Bronchial epithelial cell (primary cell): ENCODE measurements at places on chromosomes 6 and 20.

- DNase-seq: no peak
Measured at GRCh38 chr6:160421854-160422253, 73.7 kb downstream of the SLC22A3 start.

DNA sequence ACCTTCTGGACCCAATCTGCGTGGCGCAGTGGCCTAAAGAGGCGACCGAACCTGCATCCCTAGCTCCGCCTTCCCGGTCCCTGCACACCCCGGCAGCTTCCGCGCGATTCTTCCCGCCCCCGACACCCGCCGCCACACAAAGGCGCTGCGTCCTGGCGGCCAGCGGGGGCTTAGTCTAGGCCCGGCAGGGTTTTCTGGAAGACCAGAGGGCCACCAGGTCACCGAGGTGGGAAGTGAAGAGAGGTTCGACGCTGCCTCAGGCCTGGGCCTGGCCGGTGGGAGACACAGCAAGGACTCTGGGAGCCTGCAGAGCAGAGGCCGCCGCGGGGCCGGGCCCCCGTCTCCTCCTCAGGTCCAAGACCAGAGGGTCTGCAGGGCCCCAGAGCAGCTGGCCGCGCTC is 154.9 kb downstream of the OR2B2 start:
- DNase-seq: no peak

DNA sequence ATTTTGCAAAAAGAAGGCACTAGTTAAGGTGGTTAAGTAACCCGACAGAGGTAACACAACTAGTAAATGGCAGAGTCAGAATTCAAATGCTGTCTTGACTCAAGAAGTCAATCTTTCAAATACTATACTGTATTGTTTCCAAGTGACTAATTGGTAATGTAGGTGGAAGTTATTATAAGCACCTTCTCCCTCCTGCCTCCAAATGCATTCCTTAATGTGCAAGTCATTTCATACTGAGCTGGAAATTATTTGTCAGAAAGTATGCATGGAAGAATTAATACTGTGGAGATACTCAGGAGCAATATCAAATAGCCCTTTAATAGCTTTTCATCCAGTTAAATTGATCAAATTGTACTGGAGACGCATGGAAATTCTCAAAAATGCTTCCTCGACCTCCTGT is 579.1 kb downstream of the DOK5 start:
- peak; percentile 52 for DNase-seq

DNA sequence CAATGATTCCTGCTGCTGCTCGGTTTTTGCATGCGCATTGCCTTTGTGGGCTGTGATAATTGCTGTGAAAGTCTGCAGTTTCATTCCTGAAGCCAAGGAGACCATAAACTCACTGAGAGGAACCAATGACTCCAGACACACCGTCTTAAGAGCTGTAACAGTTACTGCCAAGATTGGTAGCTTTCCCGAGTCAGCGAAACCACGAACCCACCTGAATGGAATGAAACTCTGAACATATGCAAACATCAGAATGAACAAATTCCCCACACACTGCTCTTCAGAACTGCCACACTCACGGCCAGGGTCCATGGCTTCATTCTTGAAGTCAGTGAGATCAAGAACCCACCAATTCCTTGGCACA is 37.7 kb downstream of the TRIM27 start:
- DNase-seq: no peak

- no peak for DNase-seq
Measured at GRCh38 chr6:18492972-18493371, 105.8 kb downstream of the RNF144B start.

DNA sequence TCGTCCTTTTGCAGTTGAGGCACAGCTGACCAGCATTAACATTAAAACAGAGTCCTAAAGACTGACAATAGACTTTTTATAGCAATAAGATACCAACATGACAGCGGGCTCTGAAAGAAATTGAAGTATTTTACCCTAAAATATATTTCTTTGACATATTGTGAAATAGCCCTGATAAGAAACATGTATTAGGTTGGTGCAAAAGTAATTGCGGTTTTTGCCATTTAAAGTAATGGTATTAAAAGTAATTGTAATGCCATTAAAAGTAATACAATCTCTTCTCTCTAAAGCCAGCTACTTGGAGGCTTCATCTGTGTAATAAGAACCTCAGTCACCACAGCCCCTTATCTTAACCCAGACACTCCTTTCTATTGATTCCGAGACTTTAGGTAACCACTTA is 394.6 kb downstream of the PREX1 start:
- no peak for DNase-seq

GRCh38 chr6:119575721-119576120 is 226.2 kb upstream of the MAN1A1 start:
- DNase-seq: peak; percentile 62

DNA sequence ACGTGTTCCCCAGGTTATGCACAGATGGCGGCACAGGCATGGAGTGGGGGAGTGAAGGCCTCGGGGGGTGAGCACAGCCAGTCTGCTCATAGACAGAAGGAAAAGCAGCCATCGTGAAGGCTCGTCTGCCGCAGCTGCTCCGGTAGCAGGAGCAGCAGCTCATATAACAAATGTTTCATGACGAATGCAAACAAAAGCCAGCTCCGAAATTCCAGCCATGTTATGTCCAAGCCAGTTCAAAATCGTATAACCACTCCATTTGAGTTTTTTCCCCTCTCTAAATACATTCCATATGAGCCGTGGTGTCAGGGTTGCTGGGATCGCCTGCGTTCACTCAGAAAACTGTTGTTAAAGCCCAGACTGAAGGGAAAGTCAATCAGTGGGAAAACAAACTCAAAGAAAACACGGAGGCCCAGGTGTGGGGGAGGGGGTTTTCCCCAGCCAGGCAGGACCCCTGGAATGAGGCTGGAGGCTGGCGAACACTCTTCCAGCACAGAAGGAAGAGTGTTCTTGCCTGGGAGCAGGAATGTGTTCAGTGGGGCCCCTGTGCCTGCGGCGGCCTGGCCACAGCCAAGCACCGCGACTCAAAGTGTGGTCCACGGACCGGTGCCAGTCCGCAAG is 280.4 kb upstream of the TAB2 start:
- DNase-seq: no peak

DNA sequence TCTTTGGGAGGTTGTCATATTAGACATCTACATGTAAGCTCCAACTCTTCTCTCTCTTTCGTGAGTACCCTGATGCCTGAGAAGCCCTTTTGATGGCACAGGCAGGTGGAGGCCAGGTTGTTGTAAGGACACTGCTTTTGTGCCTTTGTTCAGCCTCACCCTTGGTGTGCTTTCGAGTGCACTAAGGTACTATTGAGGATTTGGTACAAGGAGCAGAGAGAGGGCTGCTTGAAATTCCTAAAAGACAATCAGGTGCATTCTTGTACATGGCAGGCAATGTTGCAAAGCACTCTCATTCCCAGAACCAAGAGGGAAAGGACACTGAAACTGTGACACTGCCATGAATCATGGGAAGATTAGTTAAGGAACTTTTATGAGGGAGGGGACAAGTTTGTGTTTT is 19.1 kb downstream of the BMP2 start:
- no peak for DNase-seq

GRCh38 chr20:49245921-49246740 is 26.9 kb downstream of the DDX27 start:
- DNase-seq: peak; percentile 47

DNA sequence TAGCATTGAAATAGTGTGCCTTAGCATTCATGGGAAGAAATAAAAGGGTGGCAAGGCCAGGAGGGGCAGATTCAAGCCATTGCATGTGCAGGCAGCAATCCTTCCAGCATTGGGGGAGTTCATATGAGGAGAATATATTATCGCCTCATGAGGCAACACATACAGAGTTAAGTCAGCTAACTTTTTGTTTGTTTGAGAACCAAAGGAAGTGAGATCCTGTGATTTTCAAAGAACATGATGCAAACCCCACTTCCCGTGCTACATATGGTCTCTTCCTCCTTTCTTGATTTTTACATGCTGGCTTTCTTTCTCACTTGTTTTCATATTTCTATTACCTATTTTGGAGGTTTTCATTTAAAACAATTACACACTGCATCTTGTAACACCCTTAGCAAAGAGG is 579.7 kb upstream of the ARID1B start:
- no peak for DNase-seq

- DNase-seq: no peak
Measured at GRCh38 chr6:79631693-79632172, 604 bp downstream of the SH3BGRL2 start.

GRCh38 chr6:46218457-46218856 is 47.7 kb upstream of the ENPP5 start:
- DNase-seq: no peak

DNA sequence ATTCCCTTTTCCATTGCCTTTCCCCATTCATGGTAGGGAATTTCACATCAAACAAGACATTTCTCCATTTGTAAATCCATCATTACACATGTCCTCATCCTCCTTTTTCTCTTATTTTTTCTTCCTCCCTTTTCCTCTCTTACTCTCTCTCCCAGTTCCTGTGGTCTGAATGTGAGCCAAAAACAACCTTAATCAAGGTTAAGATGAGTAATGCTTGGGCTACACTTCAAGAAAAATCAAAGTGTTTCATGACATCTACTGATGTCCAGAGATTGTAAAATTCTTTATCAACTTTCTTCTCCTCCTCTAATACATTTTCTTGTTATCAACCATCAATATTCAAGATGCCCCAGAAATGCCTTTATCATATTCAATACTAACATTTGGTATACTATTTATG is 208.0 kb upstream of the PRND start:
- peak; percentile 88 for DNase-seq

DNA sequence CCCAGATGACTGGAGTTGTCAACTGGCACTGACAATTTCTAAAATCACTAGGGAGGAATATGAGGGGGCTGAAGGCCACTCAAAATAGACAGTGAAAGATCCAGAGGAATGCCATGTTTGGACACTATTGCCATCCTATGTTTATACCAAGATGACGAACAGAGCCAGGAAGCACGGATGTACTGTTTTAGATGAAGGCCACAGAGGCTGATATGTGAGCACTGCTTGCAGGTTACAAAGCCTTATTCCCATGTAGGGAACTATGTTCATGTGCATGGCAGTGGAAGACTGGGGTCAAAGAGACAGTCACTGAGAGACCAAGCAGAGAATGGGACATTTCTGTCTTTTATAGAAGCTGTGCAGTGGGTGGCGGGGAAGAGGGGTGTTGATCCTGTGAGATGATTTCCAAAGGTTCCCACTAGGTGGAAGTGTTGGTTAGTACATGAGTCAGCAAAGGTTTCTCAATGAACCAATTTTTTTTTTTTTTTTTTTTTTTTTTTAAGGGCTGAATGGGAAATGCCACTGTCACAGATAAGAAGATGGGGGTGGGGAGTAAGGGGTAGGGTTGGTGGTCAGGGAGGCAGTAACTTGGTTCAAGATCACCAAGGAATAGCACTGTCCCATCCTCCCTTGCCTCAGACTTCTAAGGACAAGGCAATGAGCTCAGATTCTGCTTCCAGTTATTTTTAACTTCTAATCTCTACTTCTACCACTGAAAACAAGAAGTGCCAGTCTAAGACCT is 46.7 kb upstream of the MOCS1 start:
- peak; percentile 55 for DNase-seq

- DNase-seq: peak; percentile 10
Measured at GRCh38 chr6:130223508-130223907, 757 bp upstream of the SAMD3 start.

DNA sequence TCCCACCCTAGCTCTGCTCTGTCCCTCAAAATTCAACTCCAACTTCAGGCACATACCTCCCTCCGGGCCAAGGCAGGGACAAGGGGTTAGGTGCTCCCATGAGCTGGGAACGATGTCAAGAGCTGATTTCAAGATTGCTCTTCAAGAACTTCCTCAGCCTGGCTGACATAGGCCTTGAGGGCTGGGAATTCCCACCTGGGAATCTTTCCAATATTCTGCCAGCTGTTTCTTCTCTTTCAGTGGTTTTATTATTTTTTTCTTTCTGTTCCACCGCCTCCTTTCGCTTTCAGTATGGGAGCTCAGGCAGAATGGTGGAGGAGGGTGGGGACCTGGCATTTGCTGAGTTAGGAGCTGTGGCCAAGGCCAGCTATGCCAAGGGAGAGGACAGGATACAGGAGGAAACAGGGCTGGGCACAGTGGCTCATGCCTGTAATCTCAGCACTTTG is 33.7 kb downstream of the SRSF3 start:
- DNase-seq: peak; percentile 26

GRCh38 chr6:138440296-138440695 is 36.3 kb downstream of the HEBP2 start:
- DNase-seq: no peak

GRCh38 chr20:37405351-37405897 is 59.5 kb downstream of the SRC start:
- no peak for DNase-seq

DNA sequence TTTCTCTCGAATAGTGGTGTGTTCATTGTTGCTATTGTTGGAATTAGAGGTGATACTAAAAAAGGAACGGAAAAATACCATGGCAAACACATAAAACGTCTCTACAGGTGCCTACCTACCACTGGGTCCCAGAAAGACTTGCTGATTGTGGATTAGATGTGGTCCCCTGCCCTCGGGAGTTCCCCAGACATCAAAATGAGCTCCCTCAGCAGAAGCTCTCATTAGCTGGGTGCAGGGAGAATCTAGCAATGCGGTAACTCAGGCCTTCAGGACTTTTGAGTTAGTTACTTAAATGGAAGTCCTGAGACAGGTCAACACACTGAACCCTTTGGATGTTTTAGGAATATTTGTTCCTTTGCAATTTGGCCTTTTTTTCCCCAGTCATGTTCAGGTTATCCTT is 6.1 kb downstream of the IRF4 start:
- DNase-seq: no peak

- no peak for DNase-seq
Measured at GRCh38 chr6:34227761-34228421, 8.8 kb upstream of the HMGA1 start.

GRCh38 chr6:11357285-11357684 is 124.8 kb upstream of the NEDD9 start:
- peak; percentile 41 for DNase-seq

DNA sequence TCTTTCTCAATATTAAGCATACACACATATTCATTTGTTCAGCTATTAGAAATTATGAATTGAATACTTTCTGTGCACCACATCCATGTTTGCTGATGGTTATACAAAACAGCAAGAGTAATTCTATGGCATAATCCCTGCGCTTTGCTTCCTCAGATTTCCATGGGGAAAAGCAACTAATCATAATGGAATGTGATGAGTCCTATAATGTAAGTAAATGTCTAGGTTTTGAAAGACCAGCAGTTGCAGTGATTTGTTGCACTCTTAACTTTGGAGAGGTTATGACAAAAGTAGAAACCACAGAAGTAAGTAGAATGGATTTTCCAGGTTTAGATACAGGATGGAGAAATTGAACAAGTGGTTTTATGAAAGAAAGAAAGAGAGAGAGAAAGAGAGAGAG is 652.1 kb downstream of the CBLN4 start:
- DNase-seq: peak; percentile 21

GRCh38 chr20:37411408-37412219 is 65.7 kb downstream of the SRC start:
- no peak for DNase-seq
